ENCODE measurements at places on chromosomes 2 and 18. TPM values are rescaled to one million over a fixed set of nuclear protein-coding genes. Genes with fewer than 3 reads are reported as not detected.

UGT1A9 gene
- total RNA-seq, result 2.3 TPM

SULT1C2 gene
- 5.3 TPM for total RNA-seq

LOXHD1 gene
- total RNA-seq, result not detected

CCT4 gene
- total RNA-seq, result 187 TPM

DNA sequence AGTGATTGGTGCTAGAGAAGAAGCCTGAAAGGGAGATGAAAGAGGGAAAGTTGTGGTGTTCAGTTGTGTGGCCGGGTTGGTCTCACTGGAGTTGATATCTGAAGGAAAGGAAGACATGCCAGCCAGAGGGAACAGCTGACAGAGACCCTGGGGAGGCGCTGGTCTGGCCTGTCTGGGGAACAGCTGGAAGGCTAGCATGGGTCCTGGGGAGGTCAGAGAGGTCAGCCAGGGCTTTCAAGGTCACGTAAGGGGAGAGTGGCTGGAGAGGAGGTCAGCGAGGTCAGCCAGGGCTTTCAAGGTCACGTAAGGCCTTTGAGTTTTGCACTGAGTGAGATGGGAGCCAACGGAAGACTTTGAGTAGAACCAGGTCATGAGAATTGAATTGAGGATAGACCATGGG, 11.0 kb downstream of the DYSF start:
- H3K27ac ChIP-seq, result no peak overlapping the region
- H3K27me3 ChIP-seq, result peaks cover 34% of the 10 kb centered on the region
- H3K4me1 ChIP-seq, result peaks cover 3% of the 10 kb centered on the region
- no peak for DNase-seq
- H3K4me3 ChIP-seq, result no peak overlapping the region

DNA sequence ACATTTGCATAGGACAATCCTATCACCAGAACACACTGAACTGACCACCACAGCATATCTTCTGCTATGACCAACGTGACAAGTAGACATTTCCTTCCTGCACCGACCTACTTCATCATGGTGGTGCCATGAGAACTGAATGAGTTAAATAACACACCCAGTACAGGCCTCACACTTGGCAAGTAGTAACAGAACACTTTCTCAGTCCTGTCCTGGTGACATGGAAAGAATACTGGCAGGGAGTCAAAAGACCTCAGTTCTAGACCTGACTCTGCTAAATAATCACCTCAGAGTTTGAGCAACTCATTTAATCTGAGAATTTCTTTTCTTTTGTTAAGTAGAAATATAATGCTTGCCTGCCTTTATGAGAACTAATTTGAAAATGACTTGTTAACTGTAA, 186.3 kb upstream of the SMAD7 start:
- no peak overlapping the region for H3K4me3 ChIP-seq
- no peak for DNase-seq
- no peaks in the 10 kb centered on the region for H3K36me3 ChIP-seq
- H3K27me3 ChIP-seq, result no peaks in the 10 kb centered on the region

DNA sequence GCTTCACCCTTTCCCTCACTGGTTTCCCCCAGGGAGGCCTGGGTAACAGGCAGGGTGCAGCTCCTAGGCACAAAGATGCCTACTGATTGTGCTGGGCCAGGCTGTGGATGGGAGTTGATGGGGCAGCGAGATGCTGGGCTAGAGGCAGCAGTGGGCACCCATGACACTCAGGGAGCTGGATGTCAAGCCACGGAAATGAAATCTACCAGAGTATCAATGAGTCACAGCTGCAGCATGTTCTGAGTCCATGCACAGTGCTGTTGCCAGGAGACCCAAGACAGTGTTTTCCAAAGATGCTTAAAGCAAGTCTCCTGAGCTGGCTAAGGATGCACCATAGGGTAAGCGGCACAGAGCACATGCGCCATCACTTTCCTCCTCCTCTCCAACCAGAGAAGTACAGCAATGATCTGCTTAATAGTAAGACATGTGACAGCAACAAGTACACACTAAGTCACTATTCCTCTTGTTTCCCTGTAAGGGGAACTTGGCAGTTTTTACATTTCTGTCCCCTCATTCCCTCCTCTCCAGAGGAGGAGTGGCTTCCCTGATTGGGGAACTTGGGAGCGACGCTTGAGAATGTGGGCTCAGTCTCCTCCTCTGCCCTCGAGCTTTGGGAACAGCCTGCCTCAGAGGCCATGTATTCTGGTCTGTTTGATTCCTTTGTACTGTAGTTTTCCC, 57.2 kb downstream of the CDC42EP3 start:
- H3K4me3 ChIP-seq, result no peak overlapping the region
- H3K27me3 ChIP-seq, result no peaks in the 10 kb centered on the region
- no peaks in the 10 kb centered on the region for H3K36me3 ChIP-seq
- H3K27ac ChIP-seq, result no peak overlapping the region
- no peak for DNase-seq

ACP1 gene
- total RNA-seq, result 92.5 TPM

DNA sequence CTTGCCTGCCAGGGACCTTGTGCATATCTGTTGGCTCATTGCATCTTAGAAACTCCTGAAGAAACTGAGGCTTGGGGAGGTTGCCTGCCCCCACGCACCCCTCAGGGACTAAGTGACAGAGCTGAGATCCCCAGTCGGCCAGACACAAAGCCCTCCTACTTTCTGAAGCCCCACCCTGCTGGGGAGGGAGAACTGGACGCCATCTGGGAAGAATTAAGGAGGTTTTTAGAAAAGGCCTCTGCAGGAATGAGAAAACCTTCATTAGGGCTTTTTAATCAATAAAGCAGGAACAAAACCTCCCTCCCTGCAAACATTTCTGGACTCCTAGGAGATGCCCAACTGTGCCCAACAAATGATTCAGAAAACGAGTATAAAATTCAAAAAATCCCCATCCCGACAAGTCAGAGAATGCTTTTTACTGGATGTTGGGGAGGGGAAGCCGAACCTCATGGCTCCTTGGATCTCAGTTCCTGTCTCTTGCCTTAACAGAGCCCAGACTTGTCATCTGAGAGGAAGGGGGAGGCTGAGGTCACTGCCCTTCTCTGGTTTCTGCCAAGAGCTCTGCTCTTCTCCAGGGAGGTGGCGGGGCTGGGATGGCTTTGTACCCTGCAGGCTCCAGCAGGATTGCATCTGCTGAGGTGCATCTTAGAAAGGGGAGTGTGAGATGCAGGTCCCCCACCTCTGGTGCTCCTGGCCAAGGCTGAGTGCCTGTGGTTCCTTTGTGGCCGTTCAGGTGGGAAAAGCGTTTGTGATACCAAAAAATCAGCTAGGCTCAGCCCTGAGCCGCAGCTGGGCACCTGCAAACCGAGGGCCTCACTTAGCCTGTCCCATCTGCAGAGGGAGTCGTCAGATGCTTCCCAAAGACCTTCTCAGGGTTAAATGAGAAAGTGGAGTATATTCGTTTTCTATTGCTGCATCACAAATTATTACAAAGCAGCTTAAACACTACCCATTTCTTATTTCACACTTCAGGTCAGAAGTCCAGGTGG, 142.4 kb downstream of the ZFP36L2 start:
- no peak overlapping the region for H3K4me3 ChIP-seq
- peak overlapping the region; percentile 73 for H3K27ac ChIP-seq
- no peaks in the 10 kb centered on the region for H3K4me1 ChIP-seq
- no peaks in the 10 kb centered on the region for H3K36me3 ChIP-seq
- no peak for DNase-seq

All from colonic mucosa (tissue), 4 donors.